ENCODE measurements at places on chromosomes 12 and 14.

DNA sequence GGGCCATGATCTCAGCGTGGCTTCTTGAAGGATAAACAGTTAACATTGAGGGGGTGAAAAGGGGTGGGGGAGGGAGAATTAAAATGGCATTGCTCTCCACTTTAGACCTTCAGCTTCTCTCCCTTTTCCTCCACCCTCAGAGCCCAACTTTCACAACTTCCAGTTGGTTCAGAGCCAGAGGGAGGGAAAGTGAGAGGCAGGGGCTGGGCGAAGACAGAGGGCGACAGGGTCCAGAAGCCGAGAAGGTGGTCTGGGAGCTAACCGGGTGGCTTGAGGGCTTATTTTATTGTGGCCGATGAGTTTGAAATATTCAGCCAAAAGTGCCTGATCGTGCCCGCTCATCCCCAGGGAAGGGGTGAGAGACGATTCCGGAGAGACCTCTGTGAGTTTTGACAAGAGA, 4.1 kb downstream of the BMP4 start:
- no peak for DNase-seq

DNA sequence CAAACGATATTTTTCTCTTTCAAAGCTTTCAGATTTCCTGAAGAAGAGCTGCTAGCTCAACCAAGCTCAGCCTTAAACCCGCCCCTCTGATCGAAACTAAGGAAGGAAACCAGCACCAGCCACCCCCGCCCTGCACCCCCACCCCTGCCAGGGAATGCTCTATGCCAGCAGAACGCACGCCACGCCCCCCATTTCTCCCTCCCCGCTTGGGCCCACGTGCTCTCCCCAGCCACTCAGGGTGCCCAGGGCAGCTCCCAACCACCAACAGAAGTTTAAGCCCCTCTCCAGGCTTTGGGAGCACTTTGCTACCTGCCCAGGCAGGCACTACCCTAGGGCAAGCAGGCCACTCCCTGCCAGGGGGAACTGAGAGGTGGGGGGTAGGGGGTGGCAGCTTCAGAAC, 18.8 kb upstream of the KRT78 start:
- DNase-seq, result peak; percentile 47

- no peak for DNase-seq
Observed at GRCh38 chr14:74573421-74574089, 38.5 kb downstream of the LTBP2 start.

DNA sequence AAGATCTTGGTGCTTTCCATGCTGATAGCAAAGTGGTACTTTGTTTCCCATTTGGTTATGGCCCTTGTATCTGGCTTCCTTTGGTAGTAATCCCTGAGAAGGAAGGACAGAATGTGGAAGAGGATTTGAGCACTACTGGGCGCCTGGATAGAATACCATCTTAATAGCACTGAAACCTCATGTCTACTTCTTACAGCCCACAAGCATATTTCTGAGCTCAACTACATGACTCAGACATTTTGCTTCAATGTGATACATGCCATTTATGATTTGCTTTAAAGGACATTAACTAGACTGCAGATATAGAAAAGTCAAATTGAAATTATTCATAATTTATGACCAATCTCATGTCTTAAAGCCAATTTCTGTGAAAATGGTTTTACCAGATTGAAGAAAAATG, 80.4 kb downstream of the LIN7A start:
- DNase-seq, result no peak

DNA sequence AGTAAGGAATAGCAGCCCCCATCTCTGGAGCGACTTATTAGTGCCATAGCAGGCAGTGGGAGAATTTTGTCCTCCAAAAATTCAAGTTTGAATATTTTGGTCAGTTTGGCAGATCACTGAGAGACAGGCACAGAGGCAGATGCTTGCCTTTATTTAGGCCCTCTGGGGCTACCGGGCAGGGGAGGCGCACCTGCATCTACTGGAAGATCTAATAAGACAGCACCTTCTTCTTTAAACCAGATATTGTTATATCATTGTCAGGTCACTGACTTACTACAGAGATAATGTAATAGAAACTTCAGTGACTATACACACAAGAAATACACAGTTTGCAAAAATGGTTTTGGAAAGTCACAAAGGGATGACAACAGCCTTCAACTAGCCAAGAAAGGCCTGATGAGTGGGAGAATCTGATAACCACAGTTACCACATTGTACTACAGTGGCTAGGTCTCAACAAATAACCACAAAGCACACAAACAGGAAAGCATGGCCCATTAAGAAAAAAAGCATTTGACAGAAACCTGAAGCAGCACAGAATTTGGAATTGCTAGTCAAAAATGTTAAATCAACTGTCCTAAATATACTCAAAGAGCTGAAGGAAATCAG, 56.8 kb downstream of the CDK17 start:
- DNase-seq, result no peak

DNA sequence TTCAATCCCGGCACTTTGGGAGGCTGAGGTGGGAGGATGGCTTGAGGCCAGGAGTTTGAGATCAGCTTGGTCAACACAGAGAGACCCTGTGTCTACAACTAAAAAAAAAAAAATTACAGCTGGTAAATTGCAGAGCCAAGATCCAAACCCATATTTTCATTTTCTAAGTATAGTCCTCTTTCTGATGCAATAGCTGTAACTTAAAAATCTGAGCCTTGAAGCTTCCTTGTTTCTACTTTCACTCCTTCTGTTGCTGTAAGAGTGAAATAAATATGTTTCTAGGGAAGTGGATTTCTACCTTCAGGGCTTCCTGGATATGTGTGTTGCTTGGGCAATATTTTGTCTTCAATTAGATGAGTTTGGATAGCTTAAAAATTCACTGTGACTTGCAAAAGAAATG, 42.0 kb upstream of the PRICKLE1 start:
- DNase-seq, result no peak

- DNase-seq, result no peak
Observed at GRCh38 chr12:49404956-49405355, 37.7 kb downstream of the SPATS2 start.

- DNase-seq, result peak; percentile 40
Observed at GRCh38 chr12:46267825-46268582, 839 bp downstream of the SLC38A1 start.

DNA sequence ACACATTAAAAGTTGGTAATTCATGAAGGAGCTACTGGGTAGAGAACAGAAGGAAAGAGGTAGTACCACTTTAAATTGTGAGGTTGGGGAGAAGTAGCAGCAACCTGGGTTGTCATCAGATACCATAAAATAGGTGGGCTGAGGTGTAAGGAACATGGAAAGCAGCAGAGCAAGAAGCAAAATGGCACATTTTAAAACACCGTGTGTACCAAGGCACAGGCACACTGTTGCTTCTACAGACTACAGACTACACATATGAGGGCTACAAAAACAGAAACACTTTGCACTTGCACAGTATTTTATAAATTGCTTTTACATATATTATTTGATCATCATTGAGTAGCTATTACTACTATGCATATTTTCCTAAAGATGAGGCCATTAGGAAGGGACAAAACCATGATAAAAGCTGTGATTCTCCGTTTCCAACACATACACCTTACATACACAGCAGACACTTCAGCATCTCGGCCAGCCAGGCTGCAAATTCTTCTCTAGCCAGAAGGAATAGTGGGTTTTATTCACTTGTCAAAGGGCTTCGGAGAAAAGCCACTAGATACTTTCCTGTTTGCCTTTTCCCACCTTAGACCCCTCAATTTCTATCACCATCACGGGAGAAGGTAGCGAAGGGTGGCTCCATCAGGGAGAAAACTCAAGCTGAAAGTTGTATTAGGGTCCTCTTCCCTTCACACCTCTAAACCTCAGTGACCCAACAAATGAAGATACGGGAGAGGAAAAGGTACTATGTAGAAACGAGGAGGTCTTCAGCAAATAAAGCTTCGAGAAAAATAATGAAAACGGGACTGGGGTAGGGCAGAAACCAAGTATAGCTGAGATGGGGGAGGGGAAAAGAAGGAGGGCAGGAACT, 1.6 kb downstream of the PYM1 start:
- DNase-seq, result no peak

- DNase-seq, result no peak
Observed at GRCh38 chr12:106711316-106711715, 63.2 kb upstream of the RIC8B start.

DNA sequence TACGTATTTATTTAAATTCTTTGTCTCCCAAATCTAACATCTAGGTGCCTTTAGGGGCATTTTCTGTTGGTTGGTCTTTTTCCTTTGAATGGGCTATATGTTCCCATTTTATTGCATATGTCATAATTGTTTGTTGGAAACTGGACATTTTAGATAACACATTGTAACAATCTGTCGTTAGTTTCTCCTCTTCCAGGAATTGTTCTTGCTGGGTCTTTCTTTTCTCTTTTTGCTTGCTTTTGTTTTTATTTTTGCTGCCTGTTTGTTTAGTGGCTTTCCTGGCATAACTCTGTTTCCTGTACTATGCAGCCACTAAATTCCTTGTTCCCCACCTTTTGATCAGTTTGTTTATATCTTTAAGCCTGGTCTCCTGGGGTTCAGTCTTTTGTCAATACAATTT, 244.3 kb upstream of the RTL1 start:
- DNase-seq, result no peak

GRCh38 chr12:117680312-117680711, 288.5 kb downstream of the KSR2 start:
- no peak for DNase-seq

GRCh38 chr14:105294142-105294597, 6.6 kb downstream of the BRF1 start:
- DNase-seq, result peak; percentile 69

GRCh38 chr12:77324416-77324762, 259.0 kb upstream of the E2F7 start:
- no peak for DNase-seq

- no peak for DNase-seq
Observed at GRCh38 chr14:37422748-37423147, 172.3 kb downstream of the FOXA1 start.

DNA sequence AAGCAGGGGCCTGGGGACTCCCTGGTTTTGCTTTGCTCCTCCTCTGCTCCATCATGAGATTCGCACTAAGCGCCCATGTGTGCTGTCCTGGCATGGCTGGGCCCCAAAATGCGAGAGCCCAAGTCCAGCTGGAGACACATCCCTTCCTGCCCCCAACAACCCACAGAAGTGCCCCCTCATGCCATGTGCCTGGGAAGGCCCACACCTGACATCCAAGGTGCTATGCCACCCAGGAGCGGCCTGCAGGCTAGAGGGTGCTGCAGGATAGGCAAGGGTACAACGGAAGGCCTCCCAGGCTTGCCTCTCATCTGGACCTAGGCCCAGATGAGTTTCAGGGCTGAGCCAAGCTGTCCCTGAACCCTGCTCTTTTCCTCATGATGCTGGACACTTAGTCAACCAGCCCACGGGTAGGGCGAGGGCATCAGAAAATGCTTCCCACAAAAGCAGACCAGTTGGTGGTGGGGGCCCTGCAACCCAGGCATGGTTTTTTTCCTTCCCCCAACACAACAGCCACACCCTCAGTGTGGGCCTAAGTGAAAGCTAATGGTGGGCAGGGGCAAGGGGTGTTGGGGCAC, 13.2 kb upstream of the KRT80 start:
- no peak for DNase-seq

DNA sequence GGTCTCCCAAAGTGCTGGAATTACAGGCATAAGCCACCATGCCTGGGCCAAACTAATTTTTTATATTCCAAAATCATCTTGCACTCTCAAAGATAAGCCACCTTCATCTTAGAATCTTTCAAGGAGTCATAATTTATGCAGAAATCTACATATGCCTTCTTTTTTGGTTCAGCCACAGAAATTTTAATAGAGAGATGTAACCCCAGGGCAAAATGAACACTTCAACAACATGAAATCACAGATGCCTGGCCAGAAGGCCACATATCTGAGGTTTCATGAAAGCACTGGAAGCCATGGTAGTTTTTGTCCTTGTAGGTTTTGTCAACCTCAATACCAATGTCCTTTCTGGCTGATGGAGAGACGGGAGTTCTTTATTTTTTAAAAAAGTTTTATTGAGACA, 9.8 kb downstream of the SUPT16H start:
- DNase-seq, result no peak

GRCh38 chr14:95564060-95564459, 29.2 kb downstream of the GLRX5 start:
- no peak for DNase-seq

- no peak for DNase-seq
Observed at GRCh38 chr12:96912261-96912660, 5.2 kb downstream of the NEDD1 start.

DNA sequence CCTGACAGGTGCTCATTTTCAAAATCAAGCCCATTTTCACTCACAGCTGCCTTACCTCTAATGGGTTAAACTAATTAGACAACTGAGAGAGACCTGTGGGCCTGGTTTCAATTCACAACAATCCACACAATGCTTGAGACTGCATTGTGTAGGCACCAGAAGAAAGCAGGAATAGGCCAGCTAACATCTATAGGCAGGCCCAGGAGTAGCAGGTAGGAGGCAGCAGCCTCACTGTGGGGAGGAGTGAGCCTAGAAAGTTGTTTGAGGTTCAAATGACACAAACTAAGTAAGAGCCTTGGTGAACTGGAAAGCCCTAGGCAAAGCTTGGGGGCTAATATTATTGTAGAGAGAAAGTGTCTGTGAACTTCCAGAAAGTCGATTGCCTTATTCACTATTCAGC, 289.5 kb upstream of the CCDC196 start:
- DNase-seq, result no peak

GRCh38 chr14:52131640-52132320, 62.9 kb upstream of the NID2 start:
- peak; percentile 71 for DNase-seq

GRCh38 chr14:63026491-63026890, 18.8 kb downstream of the KCNH5 start:
- DNase-seq, result no peak

- no peak for DNase-seq
Observed at GRCh38 chr12:2494486-2495192, 300.1 kb upstream of the FKBP4 start.

GRCh38 chr14:59704054-59704645, 127.5 kb upstream of the CCDC175 start:
- DNase-seq, result no peak

GRCh38 chr14:56514663-56515371, 64.8 kb upstream of the TMEM260 start:
- peak; percentile 25 for DNase-seq

DNA sequence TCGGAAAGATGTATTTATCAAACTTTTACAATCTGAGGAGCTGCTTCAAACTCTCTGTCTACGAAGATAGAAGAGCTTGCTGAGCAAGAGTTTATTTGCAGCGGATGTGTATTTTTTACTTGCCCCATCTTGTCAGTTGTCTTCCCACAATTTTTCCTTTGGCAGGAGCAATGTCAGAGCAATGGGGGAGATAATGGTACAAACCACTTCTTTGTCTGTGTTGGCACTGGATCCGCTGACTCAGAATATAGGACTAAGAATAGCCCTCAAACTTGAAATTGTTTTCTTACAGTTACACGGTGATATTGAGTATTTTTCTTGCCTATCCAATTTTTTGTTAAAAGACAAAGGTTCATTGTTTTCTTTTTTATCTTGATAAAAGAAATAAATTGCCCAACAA, 27.6 kb downstream of the HELB start:
- DNase-seq, result no peak

GRCh38 chr12:12221560-12221959, 45.3 kb downstream of the LRP6 start:
- no peak for DNase-seq

- no peak for DNase-seq
Observed at GRCh38 chr12:30100741-30101140, 317.0 kb upstream of the TMTC1 start.

GRCh38 chr12:70463997-70464396, 97.9 kb downstream of the KCNMB4 start:
- DNase-seq, result no peak
